NCI-H345 (cell line): ENCODE measurements at places on chromosomes 1 and 21.
A peak's percentile ranks its signal among the peaks of the same experiment; 100 is the strongest.

DNA sequence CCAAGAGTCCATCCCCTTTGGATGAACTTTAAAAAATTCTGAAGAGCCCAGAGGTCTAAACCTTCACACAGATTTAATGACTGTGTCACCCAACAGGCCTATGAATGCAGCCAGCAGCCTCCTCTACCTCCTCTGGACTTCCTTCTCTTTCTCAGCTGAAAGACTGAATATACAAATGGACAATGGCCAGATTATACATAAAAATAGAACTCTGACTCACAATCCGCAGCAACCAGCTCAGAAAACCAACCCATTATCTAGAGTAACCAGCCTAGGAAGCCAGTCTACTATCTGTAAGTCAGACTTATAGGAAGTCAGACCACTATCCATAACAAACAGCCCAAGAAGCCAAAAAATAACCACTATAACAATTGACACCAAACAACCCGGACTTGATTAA lies 224.5 kb downstream of the ASTN1 start:
- no peak for DNase-seq

GRCh38 chr1:25009671-25010262 lies 79.7 kb upstream of the RUNX3 start:
- no peak for DNase-seq

GRCh38 chr1:229411434-229412055 lies 22.3 kb downstream of the ACTA1 start:
- no peak for DNase-seq

DNA sequence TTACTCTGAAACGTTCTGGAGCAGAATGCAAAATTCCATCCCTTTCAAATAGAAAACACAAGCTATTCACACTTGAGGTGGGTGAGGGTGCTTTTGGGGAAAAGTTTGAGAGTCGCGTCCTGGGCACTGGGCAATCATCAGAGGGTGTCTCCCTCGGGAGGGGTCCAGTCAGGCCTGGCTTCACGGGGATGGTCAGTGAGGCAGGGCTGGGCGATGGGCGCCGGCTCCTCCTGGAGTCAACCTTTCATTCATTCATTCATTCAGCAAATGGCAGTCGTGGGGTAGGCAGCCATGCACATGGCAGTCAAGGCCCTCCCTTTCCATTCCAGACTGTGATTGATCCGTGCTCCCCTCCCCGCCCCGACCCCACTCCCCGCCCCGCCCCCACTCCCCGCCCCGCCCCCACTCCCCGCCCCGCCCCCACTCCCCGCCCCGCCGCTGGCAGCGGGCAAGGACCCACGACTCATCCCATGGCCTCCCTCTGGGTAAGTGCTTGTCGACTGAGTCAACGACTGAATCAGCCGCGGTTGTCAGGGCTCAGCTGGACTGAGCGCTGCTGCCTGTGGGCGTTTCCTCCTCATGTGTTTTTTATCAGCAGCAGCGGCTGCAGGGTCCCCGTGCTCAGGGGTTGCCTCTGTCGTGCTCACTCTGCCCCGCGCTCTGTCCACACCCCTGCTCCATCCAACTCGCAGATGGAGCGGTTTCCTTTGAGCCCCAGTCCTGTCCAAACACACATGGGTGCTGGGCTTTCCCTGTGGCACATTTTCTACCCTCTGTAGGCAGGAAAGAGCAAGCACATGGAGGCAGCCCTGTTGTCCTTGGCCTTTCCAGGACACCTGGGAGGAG lies 12.5 kb upstream of the SPSB1 start:
- DNase-seq, result peak; percentile 5

GRCh38 chr1:165449131-165449530 lies 4.2 kb upstream of the RXRG start:
- DNase-seq, result no peak

GRCh38 chr1:154961207-154962155 lies at the start of gene PYGO2:
Gene PYGO2 (minus strand): TSS chr1:154961782. CDS start chr1:154961576, 206 bp downstream.
- peak; percentile 90 for DNase-seq

DNA sequence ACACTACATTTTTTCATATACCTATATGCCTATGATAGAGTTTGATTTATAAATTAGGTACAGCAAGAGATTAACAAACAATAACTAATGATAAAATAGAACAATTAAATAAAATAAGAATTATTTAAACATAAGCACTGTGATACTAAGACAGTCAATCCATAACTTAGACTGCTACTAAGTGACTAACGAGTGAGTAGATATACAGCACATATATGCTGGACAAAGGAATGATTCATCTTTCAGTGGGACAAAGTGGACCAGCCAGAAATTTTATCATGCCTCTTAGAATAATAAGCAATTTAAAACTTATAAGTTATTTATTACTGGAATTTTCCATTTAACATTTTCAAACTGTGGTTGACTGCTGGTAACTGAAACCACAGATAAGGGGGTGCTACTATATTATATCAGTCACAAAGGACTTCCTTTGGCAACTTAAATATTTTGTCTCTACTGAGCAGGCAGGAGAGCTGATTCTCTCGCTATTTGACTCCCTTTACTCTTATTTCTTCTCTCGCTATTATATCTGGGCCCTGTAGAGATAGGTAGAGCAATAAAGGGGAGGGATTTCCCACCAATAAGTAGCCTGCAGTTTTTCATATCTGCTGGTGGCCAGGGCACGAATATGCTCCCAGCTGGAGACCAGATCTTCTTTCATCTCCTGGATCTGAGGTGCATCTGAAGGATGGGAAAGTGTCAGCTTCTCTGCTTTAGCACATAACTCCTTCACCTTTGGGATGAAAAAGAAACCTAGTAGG lies 10.8 kb downstream of the SPTA1 start:
- no peak for DNase-seq
